ENCODE measurements at places on chromosomes 16 and 17.

GRCh38 chr17:47855737-47856136, 4.8 kb upstream of the SP6 start:
- DNase-seq: no peak

DNA sequence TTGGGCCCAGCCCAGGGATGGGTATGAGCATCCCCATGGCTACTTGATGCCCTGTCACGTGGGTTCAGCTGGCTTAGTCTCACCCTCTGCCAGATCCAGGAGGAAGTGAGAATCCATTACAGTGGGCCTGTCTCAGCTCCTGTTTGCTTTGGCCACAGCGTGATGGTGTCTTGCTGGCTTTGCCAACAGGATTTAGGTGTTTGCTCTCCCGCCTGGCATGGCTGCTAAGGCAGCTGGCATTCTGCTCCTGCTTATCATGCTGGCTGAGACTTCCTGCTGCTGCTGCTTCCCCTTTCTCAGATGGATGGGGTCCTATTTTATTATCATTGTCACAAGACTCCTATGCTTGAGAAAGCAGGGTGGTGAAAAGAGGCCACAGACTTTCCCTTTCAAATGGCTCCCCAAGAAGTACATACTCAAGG, 28.3 kb upstream of the HOXB13 start:
- no peak for DNase-seq

- peak; percentile 93 for DNase-seq
Measured at GRCh38 chr17:82367724-82368524, 3.6 kb upstream of the UTS2R start.

- DNase-seq: no peak
Measured at GRCh38 chr17:30477774-30478115, 537 bp downstream of the GOSR1 start.

DNA sequence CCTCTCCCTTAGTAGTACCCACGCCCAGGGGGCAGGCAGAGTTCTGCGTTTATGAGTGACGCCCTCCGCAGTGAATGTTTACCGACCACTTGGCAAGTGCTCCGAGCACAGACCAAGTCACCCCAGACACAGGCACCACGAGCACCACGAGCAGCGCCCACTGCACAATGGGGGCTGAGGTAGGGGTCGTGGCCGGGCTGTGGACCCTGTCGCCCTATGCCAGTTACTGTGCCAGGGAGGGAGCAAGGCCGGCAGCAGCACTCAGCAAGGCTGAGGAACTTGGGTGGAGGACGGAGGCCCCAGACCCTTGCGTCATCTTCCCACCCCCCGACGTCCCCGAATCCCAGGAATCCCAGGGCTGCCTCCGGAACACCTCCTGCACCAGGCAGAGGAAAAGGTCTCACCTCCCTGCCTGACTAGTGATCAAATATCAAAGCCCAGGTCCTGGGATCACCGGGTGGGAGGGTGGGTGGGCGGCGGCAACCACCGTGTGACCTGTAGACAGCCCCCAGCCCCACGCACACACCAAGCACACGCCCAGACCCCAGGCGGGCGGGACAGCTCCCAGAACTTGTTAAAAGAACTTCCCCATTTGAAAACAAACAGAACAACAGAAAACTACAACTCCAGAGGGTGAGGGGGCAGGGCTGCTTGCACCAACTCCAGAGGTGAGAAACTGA, 5.4 kb downstream of the VASN start:
- no peak for DNase-seq

DNA sequence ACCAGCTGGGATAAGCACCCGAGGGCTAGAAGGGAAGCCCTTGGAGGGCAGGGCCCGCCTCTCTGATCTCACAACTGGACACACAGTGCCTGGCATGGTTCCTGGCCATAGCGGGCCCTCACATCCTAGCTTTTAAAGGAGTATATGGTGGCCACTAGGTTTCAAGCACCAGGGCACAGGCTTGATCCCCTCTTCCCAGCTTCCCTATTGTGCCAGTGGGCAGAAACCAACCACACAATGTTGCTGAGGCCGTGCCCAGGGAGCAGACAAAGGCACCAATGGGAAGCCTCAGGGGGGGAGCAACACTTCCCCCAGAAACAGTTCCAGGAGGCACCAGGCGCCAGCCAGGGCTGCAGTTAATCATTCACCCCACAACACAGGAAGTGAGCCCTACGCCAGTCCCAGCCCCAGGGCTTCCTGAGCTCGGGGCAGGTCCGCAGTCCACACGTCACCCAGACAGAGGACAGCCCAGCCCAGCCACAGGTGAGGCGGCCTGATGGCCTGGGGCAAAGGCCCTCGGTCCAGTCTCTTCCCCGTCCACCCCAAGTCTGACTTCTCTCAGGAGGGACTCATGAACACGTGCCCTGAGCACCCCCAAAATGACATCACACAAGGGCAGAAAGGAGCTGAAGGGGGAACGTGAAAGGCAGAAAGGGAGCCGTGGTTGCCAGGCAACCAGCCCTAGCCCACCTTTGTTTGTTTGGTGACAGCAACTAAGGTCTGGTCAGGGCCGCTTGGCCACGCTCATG, 12.8 kb downstream of the SMIM5 start:
- DNase-seq: peak; percentile 97

- no peak for DNase-seq
Measured at GRCh38 chr17:27318228-27318627, 24.3 kb downstream of the WSB1 start.

DNA sequence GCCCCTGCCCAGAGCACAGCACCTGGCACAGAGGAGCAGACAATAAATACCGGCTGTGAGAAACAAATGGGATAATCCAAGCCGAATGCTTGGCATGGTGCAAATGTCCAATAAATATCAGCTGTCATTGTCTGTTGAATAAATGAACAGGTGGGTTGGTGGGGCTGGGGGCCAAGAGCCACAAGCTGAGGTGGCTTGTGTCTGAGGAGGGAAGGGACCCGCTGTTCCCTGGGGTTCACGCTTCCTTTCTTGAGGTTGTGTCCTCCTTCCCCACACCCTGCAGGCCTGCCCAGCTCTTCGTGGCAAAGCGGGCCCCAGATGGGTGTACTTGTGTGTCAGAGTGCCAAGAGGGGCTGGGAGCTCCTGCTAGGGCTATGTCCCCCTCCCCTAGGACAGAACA, 38.6 kb downstream of the ARHGAP27 start:
- DNase-seq: no peak

GRCh38 chr17:36130346-36130745, 26.7 kb downstream of the CCL4 start:
- DNase-seq: no peak

GRCh38 chr17:35486920-35487732, 38.6 kb upstream of the SLFN13 start:
- no peak for DNase-seq

GRCh38 chr17:65293584-65294180, 156.5 kb downstream of the RGS9 start:
- no peak for DNase-seq

- no peak for DNase-seq
Measured at GRCh38 chr17:37518826-37519225, 29.1 kb downstream of the DUSP14 start.

DNA sequence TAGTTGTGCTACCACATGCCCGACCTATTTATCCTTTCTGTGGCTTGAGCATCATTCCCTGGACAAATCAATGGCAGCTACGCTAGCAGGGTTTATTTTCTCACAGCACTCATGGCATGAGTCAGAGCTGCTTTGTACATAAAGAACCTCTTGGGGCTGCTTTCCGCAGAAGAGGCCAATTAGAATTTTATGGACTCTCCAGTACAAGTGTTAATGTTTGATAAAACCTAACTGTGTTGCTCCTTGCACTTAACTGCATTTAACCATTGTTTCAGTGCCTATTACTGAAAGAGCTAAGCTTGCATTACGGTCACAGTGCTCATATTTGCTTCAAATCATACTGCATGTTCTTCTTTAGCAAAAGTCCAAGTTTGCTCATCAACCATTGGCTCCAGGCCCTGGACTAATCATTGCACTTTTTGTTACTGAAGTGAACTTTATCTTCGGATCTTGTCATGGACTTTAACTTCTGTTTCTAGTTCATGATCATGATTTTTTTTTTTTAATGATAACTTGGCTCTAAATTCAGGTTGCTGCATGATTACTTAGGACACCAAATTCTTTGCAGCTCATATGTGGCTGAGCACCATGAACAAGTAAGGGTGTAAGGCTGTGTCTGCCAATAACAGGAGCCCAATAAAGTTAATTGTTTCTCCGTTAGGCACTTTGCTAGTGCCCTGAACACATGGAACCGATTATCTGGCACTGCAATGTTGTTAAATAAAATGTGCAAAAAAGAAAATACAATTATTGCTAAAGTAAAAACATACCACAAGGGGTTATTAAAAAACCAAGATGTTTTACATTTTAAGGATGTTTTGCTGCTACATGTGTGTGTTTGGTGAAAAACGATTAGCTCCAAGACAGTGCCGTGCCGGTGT, 492.2 kb downstream of the KCNJ2 start:
- DNase-seq: no peak

DNA sequence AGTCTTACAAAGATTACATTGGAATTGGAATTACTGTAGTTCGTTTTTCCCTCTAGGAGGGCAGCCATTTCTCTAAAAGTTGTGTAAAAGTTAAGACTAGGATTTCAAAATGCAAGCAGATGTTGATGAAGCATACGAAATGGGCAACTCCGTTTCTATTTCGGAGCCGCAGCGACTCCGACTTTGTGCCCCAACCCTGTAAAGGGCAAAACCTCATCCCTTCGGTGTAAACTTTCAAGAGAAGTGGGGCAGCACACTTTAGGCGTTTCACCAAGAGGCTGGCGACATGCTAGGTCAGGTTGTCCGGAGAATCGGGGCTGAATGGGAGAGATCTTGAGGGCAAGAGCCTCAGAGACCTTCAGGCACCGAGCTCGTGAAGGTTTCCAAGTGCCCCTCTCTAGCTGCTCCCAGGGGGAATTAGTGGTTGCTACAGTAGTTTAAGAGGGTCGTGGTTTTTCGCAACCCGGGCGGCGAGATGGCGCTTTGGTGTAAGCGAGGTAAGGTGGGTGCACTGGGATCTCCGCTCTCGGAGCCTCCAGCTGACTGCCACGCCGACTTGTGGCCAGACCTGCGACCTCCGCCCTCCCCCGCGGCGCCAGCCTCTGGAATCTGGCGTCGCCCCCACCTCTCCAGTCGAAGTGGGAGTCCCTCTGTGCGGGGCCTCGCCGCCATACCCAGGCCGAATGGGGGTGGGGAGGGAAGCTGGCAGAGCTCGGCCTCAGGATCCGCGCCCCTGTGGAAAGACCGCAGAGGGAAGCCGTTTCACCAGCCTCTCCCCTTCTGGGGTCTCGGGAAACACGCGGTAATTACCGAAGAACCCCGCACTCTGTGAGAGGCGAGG, 1.0 kb upstream of the HEXIM2 start:
- peak; percentile 94 for DNase-seq

DNA sequence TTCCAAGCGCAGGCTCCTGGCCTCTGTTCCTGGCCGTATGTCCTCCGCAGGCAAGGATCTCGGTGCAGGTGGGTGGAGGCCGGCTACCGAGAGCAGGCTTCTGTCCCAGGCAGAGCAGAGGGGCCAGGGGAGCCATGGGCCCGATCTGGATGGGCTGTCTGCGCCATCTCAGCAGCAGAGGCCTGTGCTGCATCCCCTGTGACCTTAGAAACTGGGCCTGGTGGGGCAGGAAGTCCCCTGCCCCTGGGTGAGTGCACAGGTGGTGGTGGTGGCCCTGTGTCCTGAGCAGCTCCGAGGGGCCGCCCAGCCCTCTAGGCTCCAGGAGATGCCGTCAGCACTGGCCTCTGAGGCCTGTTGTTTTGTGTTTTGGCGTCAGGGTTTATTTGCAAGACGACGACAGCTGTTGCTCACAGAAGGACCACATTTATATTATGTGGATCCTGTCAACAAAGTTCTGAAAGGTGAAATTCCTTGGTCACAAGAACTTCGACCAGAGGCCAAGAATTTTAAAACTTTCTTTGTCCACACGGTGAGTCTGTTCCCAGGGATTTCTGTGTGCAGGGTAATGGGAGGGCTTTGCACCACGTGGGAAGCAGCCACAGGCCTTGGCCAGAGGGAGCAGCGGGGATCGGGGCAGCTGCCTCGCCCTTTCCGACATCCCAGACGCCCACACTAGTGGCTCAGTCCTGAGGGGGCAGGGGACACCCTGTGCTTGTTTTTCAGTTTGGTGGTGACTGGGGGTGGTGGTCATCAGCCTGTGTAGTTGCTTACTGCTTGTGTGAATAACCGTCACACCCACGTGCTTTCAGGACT, 59.1 kb downstream of the PDPK1 start:
- DNase-seq: no peak

DNA sequence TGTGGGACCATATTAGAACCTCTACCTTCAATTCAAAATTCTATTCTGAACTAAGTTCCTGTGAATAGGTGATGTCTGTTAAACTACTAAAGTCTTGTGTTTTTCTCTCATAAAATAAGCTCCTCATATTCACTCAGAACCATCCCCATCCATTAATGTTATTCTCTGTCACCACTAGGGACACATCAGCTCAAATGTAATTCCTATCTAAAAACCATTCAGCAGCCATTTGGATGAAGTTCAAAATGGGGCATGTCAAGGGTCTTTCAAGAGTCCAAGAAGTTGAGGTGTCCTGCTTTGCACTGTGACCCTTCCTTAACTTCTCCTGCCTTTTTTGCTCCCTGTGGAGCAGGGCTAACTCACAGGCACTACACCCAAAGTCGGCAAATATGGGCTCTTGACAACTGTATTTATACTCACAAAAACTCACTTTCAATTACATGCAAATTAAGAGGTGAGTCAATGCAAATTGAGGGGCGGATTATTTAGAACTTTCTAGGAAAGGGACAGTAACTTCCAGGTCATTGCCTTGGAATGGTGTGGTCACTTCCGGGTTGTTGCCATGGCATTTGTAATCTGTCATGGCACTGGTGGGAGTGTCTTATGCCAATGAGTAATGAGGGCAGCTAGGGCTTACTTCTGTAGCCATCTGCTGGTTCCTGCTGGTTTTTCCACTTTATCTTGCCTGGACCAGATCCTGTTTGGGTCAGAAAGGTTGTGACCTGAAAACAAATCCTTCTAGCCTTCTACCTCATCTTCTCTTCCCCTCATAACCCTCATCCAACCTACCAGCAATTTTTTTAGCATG, 128.2 kb upstream of the COX10 start:
- DNase-seq: no peak

GRCh38 chr16:29824589-29825144, 4.4 kb downstream of the MVP start:
- no peak for DNase-seq

DNA sequence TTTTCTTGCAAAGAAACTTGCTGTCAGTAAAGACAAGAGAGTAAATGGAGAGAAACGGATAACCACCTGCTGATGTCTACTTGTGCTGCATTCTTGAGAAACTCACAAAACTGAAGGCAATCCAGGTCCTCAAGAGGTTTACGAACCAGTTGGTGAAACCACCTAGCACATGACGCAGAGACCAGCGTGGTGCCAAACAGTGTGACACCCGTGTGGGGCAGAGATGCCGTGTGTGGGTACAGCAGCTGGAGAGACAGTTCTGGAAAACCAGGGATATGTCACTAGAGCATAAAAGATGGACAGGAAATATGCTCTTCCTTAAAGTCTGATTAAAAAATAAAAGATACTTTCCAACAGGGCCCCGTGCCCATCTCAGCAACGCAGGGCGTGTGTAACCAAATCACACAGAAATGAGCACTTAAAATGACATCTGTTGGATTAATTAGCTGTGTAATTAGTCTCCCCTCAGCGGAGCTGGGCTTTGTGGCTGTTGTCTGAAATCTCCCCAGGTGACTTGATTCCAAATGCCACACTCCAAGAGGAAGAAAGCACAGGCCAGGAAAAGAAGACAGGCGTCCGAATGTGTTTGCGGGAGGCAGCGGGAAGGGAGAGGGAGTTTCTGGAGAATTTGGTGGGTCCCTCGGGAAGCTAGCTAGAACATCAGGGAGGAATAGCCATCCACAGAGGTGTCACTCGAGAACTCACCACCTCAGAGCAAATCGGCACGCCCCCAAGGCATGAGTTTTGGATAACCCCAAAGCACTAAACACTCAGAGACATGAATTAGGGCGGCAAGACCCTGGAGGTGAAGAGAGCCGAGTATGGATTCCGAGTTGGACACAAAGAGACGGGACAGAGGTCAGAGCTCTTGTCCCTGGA, 109.8 kb downstream of the ZFHX3 start:
- no peak for DNase-seq
